Stimulated activated CD4-positive, alpha-beta T cell treated with anti-CD3 and anti-CD28 coated beads, Interleukin-15, amount 100 ng/mL, for 1 hour (primary cell): ENCODE measurements at places on chromosomes 5 and 9.

DNA sequence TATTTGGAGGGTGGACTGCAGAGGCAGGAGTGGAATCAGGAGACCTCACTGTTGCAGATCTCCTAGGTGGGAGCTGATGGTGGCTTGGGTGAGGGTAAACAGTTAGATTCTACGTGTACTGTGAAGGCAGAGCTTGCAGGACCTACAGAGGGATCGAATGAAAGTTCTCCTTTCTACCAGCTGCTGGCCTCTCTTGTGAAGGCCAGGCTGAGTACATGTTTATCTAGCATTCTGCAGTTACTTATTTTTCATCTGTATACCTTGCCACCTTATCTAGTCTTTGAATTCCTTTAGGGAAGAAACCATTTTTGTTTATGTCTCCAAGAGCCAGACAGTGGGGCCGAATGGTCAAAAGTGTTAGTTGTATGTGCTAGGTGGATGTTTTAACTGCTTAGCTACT lies 57.6 kb downstream of the PTTG1 start:
- no peak for DNase-seq

DNA sequence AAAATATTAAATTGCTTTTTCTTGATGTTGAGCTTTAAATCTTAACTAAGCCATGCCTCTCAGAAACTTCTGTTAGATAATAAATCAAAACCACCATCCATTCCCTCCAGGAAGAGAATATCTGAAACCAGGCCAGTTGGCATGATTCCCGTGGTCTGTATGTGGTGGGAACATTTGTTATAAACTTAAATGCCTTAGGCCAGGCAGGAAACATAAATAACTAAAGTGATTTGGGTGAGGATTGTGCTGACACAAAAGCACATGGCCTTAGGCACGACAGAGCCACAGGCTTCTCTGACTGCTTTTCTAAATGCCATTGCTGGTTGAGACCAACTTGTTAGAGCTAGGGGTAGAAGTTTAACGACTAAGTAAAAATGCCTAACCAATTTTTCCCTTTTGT lies 255.9 kb downstream of the GABRG2 start:
- DNase-seq = no peak

DNA sequence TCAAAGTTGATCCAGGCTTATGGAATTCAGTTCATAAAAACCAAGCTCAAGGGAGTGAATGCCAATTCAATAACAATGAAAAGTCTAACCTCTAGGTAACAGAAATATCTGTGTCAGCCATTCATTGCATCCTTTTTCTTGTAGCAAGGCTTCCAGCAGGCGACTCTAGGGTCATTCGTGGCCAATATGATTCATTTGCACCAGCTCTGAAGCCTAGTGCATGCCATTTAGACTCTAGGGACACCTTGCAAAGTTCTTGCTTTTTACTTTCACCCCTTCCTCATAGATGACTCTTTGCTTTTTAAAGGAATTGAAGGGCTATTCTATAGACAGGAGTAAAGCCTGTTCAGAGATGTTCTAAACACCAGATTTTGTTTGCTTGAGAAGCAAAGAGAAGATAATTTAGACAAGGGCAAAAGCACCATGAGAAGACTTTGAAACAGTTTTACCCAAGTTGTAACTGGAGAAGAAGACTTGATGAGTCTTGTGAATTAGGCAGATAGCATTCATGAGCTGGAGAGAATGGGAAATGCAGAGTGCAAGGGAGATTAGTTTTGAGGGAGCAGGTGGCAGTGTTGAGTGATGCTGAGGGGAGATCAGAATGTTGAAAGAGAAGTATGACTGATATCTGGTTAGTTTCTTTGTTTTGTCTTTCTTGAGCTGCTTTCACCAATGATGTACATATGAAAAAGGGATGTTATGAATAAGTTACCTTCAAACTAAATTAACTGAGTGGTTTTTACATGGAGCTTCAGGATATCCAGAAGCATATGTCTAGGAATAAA lies 94.5 kb downstream of the F2RL2 start:
- DNase-seq = no peak

DNA sequence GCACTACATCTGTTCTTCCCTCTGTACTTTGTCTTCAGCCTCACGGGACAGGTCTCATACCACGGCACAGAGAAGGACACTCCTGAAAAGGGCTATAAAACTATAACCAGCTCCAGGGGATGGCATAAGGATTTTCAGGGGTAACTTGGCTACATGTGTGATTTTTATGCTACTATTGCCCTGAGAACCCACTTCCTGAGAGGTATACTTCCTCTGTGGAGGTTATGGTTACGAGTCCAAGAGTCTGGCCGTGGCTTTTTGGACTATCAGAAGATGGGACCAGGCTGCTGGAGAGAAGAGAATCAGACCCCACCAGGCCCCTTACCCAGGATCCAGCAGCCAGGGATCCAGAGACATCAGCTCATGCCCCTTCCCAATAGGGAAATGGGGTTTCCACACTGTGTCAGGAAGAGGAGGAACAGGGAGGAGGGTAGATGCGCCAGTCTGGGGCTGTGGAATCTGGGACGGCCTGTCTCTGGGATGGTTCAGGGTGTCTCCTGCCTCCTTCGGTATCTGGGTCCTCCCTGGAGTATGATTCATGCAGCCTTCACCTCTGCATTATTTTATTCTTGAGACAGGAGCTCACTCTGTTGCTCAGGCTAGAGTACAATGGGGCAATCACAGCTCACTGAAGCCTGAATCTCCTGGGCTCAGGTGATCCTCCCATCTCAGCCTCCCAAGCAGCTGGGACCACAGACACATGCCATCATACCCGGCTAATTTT lies 29.7 kb downstream of the WHRN start:
- DNase-seq = no peak

- no peak for DNase-seq
Measured at GRCh38 chr9:69762527-69762926, 2.7 kb upstream of the PTAR1 start.

- no peak for DNase-seq
Measured at GRCh38 chr5:133885566-133885965, 82.9 kb downstream of the C5orf15 start.

- DNase-seq = no peak
Measured at GRCh38 chr9:110802416-110803035, 133.9 kb downstream of the MUSK start.

- peak; percentile 12 for DNase-seq
Measured at GRCh38 chr5:150783422-150783928, 4.9 kb downstream of the SMIM3 start.

DNA sequence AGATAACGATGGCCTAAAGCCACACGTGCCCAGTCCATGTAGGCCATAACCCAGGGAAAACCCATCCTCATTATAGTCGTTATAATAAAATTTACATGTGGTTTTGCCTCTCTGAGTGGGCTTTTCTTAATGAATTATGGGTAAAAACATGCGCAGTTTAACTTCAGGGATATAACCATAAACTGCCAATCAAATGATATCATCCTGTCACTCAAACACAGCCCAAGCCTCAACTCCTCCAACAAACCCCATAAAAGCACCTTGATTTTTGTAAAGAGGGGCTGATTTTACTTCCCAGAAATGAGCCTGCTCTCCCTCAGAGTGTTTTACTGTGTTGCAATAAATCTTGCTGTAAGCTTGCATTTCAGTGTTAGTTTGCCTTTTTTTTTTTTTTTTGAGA lies 15.8 kb upstream of the SETX start:
- no peak for DNase-seq

DNA sequence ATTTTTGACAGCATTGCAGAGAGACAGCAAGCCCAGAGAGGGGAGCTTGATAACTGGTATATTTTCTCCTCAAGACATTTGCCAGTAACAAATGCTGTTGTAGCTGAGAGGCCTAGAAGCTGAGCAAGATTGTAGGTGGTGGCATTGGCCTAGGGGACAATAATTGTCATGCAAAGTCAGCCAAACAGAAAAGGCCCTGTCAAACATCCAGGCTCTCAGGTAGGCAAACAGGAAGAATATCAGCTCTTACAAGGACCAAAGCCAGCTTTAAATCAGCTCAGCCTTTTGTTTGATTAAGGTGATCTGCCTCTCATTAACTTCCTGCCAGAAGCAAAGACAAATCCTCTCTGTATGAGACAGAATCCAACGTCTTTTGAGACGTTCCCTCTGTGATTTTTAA lies 29.7 kb upstream of the BARX1 start:
- DNase-seq = no peak

DNA sequence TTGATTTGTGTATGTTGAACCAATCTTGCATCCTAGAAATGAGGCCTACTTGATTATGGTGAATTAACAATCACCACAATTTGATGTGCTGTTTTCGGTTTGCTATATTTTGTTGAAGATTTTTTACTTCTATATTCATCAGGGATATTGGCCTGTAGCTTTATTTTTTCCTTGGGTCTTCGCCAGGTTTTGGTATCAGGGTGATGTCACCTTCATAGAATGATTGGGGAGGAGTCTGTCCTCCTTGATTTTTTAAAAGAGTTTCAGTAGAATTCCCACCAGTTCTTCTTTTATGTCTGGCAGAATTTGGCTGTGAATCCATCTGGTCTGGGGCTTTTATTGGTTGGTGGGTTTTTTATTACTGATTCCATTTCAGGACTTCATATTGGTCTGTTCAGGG lies 115.2 kb downstream of the CPLANE1 start:
- no peak for DNase-seq

GRCh38 chr5:131413605-131414559 lies 150.0 kb downstream of the CDC42SE2 start:
- no peak for DNase-seq

- DNase-seq = no peak
Measured at GRCh38 chr9:112186695-112187094, 11.6 kb upstream of the SUSD1 start.

- DNase-seq = no peak
Measured at GRCh38 chr9:27276193-27277030, 20.5 kb downstream of the EQTN start.

DNA sequence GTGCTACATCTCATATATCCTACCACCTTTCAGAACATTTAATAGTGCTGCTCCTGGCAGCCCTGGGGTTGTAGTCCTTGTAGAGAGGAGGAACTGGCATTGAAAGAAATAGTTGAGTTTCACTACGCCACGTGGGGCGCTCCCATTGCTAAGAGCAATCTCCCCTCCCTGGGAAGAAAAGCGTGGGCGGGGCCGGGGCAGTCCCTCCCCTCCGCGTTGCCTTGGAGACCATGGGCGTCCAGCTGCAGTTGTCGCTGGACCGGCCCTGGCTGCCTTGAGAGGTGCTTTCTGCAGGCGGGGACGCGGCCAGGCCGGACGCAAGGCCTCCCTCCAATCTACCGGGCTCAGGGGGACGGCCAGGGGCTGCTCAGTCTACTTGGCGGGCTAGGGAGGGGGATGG lies 368 bp upstream of the CCDC180 start:
- DNase-seq = no peak

DNA sequence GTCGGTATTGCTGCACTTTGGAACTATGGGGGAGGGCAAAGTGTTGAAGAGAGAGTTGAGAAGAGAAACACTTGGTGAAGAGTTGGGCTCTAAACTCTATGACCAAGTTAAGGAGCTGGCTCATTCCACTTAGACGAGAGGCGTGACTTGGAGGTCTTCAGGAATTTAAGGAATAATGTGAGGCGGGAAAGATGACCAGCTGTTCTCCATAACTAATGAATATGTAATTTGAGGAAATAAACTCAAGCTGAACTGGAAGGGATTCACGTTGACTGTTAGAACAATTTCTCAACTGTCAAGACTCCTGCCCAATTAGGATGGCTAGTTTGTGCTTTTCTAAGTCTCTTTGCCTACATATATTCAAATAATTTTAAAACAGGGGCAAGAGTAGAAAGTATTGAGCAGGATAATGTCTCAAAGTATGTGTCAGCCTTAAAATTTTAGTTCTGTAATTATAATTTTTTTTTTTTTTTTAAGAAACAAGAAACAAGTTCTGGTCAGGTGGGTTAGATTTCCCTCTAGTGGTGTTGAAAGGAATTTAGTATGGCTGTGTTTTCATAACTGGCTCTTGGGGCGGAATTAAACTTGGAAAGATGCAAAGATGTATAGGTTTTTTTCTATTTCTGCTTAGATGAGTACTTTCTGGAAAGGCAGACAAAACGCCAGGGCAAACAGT lies 33.4 kb downstream of the TMEM252 start:
- no peak for DNase-seq

GRCh38 chr9:73782166-73782565 lies 630.5 kb downstream of the ANXA1 start:
- no peak for DNase-seq

DNA sequence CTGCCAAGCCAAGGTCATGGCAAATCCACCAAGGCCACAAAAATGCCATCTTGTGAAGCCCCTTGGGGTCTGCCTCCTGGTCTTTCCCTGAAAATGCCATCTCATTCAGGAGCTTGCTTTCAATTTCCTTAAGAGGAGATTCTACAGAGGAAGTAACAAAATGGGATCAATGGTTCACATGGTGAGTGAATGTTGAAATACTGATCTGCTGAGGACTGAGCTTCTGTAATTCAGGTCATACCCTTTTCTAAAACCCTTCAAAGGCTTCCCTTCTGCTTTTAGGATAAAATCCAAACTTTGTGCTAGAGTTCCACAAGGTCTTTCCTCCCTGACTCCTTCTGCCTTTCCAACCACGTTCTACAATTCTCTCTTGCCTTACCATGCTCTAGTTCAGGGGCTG lies 24.7 kb upstream of the NR3C1 start:
- DNase-seq = no peak

DNA sequence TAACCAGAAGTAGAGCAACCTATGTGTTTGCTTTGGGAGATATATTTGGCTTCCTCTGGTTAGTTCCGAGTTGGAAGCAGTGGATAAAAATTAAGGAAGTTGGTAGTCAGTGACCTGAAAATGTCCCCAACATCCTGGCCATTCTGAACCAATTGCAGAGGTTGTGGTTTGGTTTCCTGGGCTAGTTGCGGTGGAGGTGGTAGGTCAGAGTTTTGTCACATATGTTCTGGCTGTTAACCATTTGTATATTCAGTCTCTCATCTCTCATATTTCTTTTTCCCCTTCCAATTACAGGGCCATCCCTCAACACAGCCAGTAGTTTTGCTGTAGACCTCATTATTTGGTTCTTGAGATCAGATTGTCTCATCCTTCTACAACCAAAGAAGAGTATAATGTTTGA lies 1026.9 kb downstream of the PTPRD start:
- no peak for DNase-seq

DNA sequence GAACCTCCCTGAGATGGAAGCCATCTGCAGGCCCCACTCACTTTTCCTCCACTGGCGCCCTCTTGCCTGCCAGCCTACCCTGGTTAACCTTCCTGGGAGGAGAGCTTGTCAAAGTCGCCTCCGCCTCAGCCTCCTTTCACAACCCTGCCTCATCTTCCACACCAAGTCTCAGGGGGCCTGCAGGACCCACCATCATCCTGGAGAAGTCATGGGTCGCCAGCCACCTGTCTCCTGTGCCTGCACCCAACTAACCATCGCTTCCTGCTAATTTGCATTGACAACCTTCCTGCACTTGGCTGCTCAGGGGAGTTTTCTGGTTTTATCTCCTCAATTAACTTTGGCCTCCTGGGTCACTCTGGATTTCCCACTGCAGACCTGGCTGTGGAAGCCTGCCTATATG lies 52.8 kb upstream of the GRHPR start:
- DNase-seq = no peak

DNA sequence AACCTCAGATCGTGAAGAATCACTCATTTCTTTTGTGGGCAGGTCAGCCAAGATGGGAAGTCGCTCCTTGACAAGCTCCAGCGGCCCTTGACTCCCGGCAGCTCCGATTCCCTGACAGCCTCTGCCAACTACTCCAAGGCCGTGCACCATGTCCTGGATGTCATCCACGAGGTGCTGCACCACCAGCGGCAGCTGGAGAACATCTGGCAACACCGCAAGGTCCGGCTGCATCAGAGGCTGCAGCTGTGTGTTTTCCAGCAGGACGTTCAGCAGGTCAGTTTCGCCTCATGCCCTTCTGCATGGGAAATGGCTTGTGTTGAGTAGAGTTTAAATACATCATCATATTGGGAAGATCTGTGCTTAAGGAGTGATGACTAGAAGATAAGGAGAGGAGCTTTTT lies 173.3 kb downstream of the TRIO start:
- DNase-seq = no peak
